Sciatic nerve (tissue), 2 donors: ENCODE measurements at places on chromosomes 2 and 18.

DNA sequence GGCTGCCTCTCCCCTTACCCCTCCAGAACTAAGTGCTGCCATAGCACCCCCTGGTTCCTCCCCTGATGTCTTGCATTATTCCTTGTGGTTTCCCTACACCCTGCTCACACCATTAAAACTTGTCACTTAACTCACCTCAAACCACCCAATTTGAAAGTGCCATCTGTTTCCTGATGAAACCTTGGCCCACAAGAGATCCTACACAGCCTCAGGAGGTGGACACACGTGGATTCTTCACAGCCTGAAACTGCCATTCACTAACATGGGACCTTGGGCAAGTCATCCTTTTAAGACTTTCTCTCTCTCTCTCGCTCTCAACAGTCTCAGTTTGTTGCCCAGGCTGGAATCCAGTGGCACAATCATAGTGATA lies 27.5 kb upstream of the FAM124B start:
- DNase-seq: no peak

DNA sequence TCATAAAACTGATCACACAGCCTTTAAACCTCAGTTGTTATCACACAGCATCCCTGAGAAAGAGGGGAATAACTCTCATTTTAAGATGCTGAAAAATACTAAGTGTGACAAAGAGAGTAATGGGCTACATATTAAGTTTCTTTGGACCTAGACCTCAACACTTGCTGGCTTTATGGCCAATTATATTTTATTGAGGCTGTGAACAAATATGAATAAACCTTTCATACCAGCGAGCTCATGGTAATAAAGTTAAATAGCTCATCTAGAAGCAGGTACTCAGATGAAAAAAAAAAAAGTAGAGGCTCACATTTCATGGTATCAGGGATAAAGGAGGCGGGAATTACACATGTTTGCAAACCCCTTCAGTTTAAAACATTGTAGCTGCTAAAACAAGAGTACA lies 75.7 kb downstream of the DOCK10 start:
- no peak for DNase-seq

DNA sequence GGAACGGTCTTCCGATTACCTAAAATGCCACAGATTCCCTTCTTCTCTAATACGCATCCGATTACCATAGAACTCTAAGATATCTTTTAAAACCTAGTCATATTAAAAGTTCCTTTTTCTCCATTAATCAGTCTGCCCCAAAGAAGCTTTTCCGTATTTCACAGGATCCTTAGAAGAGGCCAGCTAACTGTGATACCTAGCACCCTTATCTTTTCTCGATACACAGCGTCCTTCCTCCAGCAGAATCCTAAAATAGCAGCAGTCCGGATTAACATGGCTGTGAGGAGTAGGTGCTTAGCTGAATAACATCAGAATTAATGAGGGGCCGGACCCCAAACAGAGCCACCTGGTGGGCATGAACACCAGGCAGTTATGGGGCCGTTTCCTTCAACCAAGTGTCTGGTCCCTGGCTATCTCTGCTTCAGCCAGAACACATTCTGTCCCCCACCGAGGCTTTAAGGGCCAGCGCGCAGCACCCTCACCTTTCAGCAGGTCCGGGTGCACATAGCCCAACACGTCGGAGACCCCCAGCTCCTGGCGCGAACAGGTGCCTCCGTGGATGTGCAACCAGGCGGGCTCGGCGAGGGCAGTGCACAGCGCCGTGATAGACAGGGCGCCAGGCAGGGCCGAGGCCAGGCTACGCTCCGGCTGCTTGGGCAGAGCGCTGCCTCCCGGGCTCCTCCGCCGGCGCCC lies 995 bp downstream of the TMEM127 start:
- DNase-seq: no peak

DNA sequence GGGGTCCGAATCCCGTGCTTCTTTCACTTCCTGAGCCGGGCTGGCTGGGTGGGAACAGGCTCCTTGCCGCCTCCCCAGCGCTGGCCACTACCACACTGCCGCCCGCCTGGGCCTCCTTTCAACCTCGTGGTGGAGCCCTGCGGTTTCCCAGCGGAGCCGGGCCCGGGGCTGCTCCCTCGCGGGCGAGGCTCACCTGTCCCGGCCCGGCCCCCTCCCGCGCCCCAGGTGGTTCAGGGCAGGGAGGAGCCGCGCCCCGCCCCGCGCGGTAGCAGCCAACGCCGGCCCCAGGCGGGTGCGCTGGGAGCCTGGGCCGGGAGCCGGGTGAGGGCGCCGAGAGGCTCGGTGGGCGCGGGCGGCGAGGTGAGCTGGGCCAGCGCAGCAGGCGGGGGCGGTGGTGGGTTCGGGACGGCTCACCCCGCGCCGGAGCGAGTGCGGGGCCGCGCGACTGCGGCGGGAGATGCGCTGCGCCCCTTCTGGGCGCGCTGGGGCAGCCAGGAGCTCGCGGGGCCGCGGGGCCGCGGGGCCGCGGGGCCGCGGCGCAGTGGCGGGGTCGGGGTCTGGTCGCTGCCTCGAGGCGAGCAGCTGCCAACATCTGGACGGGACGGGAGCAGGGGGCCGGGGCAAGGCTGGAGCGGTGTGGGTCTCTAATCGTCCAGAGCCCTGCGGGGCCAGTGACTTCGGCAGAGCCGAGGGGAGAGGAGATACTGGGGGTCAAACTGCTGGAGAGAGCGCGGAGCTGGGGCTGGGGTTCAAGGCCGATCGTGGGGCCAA lies at the start of gene LYPD6B:
Gene LYPD6B (plus strand): TSS at position 258 of the 771 bp plus-strand sequence. CDS start 92,250 bp downstream, outside the sequence.
- no peak for DNase-seq

DNA sequence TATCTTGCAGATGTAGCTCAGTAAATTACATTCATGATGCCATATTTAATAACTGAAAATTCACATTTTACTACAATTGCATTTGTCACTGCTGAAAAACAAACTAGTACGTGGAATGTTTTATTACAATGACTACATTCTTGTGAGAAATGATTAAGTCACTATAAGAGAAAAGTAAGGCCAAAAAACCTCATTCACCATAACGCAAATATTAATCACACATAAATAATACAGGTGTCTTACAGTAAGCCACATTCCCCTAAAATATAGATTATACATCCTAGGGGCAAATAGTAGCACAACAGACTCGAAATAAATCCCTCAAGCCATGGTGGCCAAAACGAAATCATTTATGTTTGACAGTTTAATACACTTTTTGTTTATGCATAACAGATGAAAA lies 460.6 kb downstream of the NR4A2 start:
- no peak for DNase-seq

- DNase-seq: no peak
Measured at GRCh38 chr2:1868683-1869141, 124.4 kb upstream of the PXDN start.
